ENCODE measurements at places on chromosomes 3 and 15.

GRCh38 chr15:98753726-98754656 lies 105.7 kb downstream of the IGF1R start:
- peak; percentile 64 for DNase-seq

- DNase-seq = no peak
Observed at GRCh38 chr3:185052631-185053030, 100.2 kb downstream of the C3orf70 start.

DNA sequence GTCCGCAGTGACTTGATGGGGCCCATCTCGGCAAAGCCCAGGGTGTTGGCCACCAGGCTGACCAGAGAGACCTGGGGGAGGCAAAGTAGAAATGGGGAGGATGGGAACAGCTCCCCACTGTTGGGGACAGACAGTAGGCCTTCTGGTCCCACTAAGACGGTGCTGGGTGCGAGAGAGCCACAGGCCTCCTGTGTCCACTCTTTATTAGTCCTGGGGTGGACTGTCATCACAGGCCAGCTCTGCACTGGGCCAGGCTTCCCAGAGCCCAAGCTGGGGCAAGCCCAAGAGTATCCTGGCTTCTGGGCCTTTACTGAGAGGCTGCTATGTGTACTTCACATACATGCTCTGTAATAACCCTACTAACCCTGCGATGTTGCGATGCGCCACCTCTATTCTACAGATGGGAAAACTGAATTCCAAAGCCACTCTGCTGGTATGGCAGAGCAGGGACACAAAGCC lies 66.4 kb downstream of the EXOG start:
- DNase-seq = no peak

GRCh38 chr3:34005886-34006285 lies 207.5 kb downstream of the PDCD6IP start:
- DNase-seq = peak; percentile 70

DNA sequence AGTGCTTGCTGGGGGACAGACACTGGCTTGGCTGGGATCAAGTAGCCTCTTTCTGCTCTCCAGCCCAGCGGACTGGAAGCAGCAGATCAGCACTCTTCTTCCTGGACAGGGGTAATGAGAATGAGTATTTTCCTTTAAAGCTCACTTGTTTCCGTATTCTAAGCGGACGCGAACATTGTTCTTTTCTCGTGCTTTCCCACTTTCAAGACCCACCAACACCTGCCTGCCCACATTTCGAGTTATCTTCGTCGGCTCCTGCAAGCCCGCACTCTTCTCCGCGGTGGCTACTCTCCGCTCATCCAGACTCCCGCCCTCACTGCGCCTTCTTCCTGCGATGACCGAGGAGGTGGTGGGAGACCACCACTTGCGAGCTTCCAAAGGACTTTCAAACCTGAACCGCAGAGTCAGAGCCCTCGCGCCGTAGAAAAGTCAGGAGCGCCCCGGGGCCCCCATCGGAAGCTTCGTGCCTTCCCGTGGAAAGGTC lies 1.6 kb upstream of the PPM1L start:
- DNase-seq = peak; percentile 49

DNA sequence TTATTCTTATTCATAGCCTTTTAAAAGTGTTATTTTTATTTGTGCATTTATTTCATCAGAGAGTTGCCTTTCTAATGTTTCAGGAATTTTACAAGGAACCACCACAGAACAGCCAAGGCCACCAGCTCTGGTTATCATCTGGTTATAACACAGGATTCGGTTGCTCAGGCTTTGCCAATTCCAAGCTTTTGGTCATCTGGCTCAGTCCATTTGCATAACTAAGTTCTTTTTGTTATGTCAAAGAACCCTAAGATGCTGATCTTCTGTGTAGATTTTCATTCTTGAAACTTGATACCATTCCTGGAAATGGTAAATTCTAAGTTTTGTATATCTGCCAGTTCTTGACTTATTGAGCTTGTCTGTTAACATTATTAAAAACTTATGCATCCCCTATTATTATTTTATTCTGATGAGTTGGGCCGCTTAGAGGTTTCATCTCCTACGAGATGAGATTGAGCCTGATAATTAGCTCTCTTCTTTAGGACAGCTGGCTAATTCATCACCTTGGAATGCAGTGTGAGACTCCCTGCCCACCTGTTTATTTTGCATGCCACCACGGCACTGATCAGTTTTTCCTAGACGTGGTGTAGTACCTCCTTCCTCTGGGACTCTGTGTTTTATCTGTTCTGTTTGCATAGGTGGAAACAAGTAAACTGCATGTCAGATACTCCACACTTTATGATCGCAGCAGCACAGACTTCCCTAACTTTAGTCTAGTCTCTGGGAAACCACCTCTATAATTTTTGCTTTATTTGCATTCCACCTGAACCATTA lies 264.8 kb downstream of the SLCO3A1 start:
- DNase-seq = peak; percentile 39
